ENCODE measurements at places on chromosomes 13 and 19.

DNA sequence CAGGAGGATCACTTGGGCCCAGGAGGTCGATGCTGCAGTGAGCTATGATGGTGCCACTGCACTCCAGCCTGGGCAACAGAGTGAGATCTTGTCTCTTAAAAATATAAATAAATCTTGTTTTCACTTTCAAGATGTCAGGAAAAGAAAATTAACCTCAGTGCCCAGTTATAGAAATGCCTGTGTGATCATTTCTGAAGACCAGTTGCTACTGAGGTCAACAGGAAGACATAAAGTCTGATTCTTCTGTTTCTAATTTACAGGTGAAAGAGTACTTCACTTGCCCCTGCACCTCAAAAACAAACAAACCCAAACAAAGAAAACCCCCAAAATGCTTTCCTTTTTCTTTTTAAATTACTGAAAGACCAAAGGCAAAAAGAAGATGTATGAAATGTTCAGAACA is 174.3 kb upstream of the NBEA start:
- no peak for DNase-seq

DNA sequence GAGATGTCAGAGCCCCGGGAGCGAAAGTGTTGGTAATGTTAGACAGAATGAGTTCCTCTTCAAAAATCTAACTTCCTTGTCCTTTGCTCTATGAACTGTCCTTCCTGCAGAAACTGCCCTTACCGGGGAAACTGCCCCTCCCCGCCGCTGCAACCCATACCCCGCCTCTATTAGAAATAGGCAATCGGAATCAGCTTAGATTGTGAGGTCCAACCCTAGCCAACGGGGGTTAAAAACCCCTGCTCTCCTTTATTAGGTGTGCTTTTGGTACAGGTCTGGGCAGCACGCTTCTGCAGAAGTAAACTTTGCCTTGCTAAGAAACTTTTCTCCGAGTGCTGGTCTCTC is 11.5 kb upstream of the CAPNS1 start:
- no peak for DNase-seq

DNA sequence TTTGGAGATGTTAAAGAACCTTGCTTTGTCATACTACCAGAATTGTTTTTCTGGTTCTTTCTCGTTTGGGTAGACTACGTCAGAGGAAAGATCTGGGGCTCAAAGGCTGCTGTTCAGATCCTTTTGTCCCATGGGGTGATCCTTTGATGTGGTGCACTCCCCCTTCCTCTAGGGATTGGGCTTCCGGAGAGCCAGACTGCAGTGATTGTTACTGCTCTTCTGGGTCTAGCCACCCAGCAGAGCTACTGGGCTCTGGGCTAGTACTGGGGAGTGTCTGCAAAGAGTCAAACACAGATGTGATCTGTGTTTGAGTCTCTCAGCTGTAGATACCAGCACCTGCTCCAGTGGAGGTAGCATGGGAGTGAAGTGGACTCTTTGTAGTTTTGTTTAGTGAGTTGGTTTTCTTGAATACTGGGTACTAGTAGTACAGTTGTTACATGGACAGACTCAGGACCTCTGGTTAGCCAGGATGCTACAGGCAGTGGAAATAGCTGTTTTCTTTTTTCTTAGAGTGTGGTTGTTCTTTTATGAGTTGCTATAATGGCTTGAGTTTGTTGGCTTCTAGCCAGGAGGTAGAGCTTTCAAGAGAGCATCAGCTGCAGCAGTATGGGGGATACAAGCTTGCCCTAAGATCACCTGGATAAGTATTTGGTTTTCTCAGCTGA is 34.4 kb downstream of the DNAJC15 start:
- no peak for DNase-seq

- no peak for DNase-seq
Observed at GRCh38 chr13:49539313-49539712, 43.6 kb downstream of the PHF11 start.

GRCh38 chr13:46855166-46855565 is 41.7 kb downstream of the HTR2A start:
- DNase-seq: no peak

DNA sequence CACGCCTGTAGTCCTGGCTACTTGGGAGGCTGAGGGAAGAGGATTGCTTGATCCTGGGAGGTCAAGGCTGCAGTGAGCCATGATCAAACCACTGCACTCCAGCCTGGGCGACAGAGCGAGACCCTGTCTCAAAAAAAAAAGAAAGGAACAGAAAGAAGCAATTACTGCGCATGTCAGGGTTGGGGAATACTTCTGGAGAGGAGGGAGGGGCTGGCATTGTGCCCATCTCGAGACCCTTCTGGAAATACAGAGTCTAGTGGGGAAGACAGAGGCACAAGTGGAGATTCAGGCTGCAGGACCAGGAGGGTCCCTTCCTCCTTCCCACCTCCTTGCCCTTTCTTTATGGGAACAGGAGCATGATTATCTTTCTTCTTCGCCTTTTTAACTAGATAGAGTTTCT is 30.8 kb downstream of the PRR22 start:
- no peak for DNase-seq

GRCh38 chr19:21134934-21135366 is 6.9 kb upstream of the ZNF431 start:
- no peak for DNase-seq

- DNase-seq: no peak
Observed at GRCh38 chr13:30371649-30372265, 50.5 kb upstream of the UBE2L5 start.

- DNase-seq: no peak
Observed at GRCh38 chr13:79778741-79779460, 297.9 kb downstream of the NDFIP2 start.

DNA sequence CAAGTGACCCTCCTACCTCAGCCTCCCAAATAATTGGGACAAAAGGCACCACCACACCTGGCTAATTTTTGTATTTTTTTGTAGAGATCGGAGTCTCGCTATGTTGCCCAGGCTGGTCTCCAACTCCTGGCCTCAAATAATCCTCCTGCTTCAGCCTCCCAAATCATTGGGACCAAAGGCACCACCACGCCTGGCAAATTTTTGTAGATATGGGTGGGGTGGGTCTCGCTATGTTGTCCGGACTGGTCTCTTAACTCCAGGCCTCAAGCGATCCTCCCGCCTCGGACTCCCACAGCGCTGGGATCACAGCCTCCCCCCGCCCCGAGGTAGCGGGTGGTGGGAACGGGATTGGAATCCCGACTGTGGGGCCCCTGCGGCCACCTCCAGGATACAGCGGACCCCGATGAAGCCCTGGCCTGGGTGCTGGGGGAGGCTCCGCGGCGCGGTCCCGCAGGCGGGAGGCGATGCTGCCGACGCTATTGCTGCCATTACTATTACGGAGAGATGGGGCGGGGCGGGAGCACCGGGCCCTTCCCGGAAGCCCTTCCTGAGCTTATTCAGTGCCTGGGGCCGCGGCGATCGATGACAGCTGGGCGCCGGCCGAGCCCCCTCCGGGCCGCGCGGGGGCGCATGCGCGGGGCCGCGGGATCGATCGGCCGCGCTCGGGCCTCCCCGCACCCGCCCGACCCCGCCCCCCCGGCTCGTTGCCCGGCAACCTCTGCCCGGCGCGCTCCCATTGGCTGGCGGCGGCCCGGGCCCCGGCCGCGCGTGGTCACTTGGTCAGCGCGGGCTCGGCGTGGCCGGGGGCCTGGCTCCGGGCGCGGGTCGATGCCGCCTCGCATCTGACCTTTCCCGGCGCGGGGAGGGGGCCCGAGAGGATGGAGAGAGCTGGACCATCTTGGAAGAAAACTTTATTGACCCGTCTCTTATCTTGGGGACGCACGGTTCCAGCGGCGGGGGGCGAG is 27.9 kb upstream of the ONECUT3 start:
- DNase-seq: peak; percentile 53

- no peak for DNase-seq
Observed at GRCh38 chr13:32376642-32377415, 51.1 kb downstream of the N4BP2L1 start.

- DNase-seq: no peak
Observed at GRCh38 chr13:34721631-34722595, 220.2 kb upstream of the NBEA start.
